Activated gamma-delta T cell treated with Interleukin-2 at 50 U/mL for 16 hours (primary cell): ENCODE measurements at places on chromosomes 3 and 15.

DNA sequence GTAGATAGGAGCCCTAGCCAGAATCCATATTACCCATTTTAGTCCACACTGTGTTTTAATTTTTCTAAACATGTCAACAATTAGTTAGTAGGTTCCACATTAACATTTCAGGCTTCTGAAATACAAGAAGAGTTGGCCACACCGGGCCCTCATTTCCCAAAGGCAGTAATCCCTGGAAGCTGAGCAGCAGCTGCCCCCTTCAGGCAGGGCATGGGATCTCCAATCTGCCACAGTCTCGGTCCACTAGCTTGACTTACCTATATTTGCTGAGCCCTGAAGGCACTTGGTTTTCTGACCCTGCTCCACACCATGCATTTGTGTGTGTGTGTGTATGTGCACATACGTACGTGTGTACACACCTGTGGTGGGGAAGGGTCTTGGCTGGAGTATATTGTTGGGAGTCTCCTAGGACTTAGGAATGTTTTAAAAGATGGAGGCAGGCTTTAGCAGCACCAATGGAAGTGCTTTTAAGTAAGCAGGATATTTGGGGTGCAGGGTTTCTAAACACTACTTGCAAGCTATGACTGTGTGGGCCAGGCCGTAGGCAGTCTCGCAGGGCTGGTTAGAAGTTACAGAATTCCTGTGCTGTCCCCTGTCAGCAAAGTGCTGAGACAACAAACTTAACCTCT lies 71.2 kb upstream of the SOX14 start:
- no peak for DNase-seq

- DNase-seq: peak; percentile 46
Observed at GRCh38 chr3:58237941-58238681, 519 bp downstream of the ABHD6 start.

DNA sequence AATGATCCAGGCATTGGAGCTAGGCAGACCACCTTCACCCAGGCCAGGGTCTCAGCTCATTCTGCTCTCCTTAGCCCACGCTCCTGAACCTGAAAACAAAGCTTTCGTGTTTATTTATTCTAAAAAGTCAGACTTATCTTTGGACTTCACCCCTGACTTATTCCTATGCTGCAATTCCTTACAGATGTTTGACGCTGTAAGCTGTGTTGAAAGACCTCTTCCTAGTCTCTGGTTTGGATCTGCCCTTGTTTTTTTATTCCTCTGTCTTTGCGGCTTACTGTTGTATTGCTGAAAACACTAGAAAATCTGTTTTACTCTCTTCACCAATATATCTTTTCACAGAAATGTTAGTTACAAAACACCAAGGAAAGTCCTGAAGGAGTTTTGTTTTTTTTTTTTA lies 40.5 kb upstream of the LDHAL6B start:
- DNase-seq: no peak

- no peak for DNase-seq
Observed at GRCh38 chr15:100759698-100760356, 119.8 kb upstream of the ALDH1A3 start.

- DNase-seq: peak; percentile 29
Observed at GRCh38 chr3:46923559-46924350, 46.2 kb downstream of the PTH1R start.

- no peak for DNase-seq
Observed at GRCh38 chr15:82272154-82272553, 9.5 kb downstream of the SAXO2 start.

DNA sequence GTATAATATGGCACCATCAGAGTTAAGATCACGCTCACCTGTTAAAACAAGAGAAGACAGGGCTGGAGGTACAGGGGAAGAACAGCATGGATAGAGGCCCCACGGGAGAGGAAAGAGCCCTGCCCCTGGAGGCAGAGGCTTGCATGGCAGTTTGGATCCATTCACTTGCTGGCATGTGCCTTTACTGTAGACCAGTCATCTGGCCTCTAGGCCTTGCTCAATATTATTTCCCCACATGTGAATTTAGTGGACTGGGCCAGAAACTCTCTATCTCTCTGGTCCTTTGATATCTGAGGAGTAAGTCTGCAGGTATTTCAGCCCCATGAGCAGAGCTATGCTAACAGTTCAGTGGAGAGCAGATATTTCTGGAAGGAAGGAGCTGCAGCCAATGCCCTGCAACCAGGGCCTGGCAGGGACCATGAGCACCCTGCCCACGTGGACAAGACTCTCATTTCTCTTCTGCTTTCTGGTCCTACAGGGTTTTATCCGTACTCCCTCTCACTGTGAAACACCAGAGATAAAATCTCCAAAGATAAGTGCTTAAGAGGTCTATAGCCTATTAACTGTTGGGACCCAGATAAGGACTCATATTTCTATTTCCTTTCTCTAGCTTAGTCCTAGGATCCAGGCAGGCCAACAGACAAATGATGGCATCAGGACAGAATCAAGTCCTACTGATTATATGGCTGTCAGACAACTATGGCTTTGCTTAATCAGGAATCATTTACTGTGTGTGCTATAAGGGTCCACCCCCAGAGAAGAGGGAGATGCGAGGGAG lies 65.0 kb downstream of the CLDN11 start:
- DNase-seq: no peak

- no peak for DNase-seq
Observed at GRCh38 chr3:153767601-153768560, 353.3 kb upstream of the ARHGEF26 start.

GRCh38 chr3:72768936-72769335 lies 79.3 kb downstream of the SHQ1 start:
- DNase-seq: no peak
